Left renal cortex interstitium (tissue), 4 donors: ENCODE measurements at places on chromosomes 7 and 10. TPM values are rescaled to one million over a fixed set of nuclear protein-coding genes. Genes with fewer than 3 reads are reported as not detected.

DNA sequence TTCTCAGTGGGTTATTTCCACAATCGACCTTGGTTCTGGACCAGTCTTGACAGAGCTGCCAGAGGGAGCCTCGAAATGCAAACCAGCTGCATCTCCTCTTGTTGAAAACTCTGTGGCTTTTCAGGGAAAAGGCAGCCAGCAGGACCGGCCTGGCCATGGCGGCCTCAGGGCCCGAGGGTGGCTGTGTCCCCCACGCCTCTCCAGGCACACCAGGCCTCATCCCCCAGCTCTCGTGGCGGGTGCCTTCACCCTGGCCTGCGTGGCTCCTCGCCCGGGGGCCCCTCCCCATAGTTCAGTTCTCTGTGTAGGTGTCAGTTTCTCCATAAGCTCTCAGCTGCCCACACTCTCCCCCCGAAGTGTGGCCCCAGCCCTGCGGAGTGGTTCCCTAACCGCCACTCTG lies 63.5 kb downstream of the MGMT start:
- no peak for DNase-seq

DNA sequence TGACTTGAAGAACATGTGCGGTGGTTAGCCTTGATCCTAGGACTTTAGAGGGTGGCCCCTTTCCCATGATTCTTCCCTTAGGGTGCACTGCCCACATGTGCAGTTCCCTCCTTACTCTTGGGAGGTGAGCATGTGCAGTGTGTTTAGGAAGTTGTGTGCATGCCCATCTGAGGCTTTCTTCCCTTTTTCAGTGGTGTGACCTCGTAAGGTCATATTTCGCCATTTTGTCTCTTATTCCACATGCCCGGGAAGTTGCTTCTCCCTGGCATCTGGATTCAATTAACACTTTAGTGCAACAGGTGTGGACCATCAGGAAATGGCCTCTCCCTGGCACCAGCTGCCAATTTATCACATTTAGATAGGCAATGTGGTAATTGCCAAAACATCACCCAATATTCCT lies 380.6 kb upstream of the VSTM2A start:
- no peak for DNase-seq

DNA sequence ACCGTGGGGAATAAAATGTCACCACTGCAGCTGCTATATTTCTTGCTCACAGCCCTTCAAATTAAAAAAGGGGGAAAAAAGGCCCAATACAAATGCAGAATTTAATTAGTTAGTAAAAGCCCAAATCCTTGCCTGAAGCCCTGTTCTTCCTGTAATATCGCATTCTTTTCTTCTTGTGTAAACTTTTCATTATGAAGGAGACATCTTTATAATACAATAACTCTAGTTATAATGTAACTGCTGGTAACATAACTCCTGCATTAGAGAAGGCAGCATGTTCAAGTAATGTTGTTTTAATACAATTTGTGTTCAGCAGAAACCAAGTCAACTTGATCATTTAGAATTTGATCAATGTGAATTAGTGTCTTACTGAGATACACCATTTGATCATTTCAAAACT lies 250.9 kb downstream of the CHCHD3 start:
- DNase-seq = no peak

DNA sequence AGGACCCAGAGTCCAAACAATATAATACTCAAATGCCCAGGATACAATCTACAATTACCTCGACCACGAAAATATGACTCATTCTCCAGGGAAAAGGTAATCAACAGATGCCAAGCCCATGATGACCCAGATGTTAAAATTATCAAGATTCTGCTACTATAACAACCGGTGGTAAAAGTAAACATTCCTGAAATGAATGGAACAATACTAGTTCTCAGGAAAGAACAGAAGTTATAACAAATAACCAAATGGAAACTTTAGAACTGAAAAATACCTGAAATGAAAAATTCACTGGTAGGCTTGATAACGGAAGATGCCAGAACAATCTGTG lies 34.1 kb upstream of the GUSB start:
- no peak for DNase-seq

DNA sequence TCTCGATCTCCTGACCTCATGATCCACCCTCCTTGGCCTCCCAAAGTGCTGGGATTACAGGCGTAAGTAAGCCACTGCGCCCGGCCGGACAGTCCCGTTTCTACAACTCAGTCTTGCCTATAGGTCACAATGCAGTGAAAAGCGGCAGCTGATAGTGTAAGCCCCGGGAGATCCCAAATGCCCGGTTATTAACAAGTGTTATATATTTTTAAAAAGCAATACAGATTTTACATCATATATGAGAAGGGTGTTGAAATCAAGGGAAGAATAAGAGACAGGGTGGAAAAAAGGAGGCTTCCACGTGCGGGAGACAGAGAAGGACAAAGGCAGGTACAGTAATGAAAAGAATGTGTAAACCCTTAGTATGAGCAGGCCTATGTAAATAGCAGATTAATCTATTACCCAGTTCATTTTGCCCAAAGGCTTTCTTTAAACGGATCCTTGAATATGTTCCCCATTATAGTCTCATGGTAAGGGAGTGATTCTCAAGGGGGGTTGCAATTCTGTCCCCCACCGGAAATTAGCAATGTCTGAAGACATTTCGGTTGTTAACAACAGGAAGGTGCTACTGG lies 170.8 kb downstream of the PDE1C start:
- DNase-seq = no peak

GRCh38 chr7:127091620-127092019 lies 161.1 kb downstream of the GRM8 start:
- no peak for DNase-seq

DNA sequence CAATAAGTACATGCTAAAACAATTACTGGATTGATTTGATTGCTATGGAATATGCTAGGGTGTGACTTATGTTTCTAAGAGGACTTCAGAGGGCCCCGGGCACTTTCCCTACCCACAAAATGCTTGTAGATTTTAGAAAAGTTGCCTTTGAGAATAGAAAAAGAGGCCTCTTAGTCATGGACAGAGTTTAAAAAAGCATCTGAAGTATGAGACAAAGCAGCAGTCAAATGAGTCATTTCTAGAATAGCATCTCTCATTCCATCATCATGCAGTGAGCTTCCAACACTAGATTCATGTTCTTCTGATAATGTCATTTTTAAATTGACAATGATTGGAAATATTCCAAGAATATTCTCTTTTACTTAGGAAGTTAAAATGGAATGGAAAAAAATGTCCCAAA lies 675.1 kb upstream of the PCDH15 start:
- DNase-seq = no peak

GRCh38 chr10:44574596-44575480 lies 189.9 kb upstream of the CXCL12 start:
- DNase-seq = no peak

GRCh38 chr7:28684650-28685241 lies 272.4 kb downstream of the CREB5 start:
- DNase-seq = no peak

DNA sequence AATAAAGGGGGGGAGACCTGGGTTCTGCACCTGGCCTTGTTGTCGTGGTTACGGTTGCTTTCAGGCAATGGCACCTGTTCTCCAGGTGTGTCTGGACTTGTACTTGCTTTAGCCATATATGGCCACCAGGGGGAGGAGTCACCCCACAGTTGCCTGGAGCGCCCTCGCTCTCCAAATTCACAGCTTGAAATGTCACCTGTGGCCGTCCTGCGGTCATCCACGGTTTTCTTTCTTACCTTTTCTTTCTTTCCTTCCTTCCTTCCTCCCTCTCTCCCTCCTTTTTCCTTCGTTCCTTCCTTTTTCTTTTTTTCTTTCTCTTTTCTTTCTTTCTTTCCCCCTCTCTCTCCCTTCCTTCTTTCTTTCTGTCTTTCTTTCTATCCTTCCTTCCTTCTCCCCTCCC lies 157.2 kb upstream of the ZNF92 start:
- DNase-seq = peak; percentile 28

- no peak for DNase-seq
Observed at GRCh38 chr7:91055219-91055618, 209.0 kb upstream of the FZD1 start.

DNA sequence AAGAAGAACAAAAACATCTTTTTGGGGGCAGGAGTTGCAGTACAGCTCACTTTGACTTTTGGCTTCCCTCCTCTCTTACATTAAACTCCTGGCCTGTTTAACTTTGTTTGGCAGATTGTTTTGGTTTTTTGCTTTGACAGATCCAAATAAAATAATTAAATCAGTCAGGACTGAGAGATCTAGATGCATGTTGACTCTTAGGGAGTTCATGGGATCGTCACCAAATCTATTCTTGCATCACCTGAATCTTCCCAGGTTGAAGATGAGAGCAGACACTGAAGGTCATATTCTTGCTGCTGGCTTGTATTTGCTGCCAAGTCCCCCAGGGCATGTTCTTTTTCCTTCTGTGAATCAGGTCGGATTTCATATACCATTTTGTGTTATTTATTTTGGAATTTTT lies 759.4 kb downstream of the CNTNAP2 start:
- DNase-seq = no peak

DNA sequence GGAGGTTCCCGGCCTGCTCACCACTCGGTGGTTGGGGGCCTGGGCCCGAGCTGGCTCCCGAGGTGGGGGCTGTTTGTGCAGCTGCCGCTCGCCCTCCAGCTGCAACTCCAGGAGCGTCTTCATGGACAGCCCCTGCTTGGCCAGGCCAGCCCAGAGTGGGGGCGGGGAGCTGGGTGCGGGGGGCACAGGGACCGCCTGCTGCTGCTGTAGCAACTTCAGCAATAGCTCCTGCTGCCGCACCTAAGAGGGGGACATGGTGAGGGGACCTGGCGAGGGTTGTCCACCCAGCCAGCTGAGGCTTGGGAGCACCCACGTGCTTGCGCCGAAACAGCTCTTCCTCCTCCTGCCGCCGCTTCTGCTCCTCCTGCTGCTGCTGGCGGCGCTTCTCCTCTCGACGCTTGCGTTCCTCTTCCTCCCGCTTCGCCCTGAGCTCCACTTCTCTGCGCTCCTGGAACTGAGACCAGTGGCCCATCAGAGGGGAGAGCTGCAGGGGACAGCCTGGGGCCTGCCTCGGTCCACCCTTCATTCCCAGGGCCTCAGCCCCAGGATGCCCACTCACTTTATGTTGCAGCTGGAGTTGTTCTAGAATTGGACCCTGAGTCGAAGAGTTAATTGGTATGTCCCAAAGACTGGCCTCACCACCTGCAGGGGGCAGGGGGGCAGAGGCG lies 9.6 kb downstream of the GNB2 start:
- DNase-seq = no peak

DNA sequence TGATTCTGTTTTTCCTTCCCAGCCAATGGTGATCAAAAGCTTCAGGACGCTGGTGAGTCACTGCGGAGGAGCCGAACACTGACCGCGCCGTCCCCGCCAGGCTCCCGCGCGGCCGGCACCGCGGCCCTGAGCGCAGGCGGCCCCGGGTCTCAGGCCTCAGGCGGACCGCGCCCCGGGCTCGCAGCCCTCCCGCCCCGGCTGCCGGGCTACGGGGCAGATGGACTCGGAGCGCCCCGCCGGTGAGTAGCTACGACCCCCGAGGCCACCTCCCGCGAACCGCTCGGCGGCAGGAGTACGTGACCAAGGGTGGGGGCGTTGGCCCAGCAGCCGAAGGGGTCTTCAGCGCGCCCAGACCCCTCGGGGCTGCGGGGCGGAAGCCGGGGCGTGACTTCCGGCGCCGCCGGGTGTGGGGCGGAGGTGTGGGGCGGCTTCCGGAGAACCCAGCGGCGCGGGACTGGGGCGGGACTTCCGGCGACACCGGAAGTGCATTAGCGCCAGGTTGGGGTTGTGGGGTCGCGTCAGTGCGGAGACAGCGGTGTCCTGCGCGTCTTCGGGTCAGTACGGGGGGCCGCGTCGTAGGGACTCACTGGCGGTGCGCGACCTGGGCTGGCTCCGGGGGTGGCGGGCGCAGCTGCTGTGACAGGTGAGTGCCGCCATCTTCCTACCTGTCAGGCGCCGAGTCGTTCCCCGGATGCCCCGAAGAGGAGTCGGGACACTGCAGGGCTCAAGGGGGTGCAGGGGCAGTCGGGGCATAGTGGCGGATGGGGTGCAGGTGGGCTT lies at the start of gene WDR37:
WDR37 (plus strand) TSS at position 60 of the 780 bp plus-strand sequence. CDS start 15,771 bp downstream, outside the sequence.
- peak; percentile 71 for DNase-seq

DNA sequence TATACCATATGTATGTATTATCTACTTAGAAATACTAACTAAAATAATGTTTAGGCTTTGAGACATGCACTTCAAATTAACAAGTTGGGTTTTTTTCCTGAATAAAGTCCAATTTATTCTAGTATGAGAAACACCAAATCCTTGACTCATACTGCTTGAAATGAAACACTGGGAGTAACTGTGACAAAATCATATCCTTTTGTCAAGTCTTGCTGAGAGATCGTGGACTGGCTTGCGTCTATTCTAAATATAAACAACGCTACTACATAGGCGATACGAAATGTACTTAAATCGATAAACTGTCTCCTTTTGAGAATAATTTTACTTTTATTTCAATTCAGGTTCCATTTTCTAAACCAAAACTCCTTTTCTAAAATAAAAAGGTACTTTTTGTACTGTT lies 16.3 kb downstream of the SMURF1 start:
- DNase-seq = no peak

- DNase-seq = no peak
Observed at GRCh38 chr7:101625031-101625791, 3.9 kb downstream of the MYL10 start.

Gene KLF14
- polyA plus RNA-seq = 0.51 TPM

Gene MPP7
- polyA plus RNA-seq = 7.9 TPM

Gene CRHR2
- not detected for polyA plus RNA-seq

Gene KNDC1
- polyA plus RNA-seq = 11.2 TPM

Gene PNLIPRP1
- polyA plus RNA-seq = not detected

Gene CCT6A
- polyA plus RNA-seq = 201 TPM

Gene ASIC3
- 0.83 TPM for polyA plus RNA-seq

Gene FGFR2
- 106 TPM for polyA plus RNA-seq

Gene NKX1-2
- polyA plus RNA-seq = 0.03 TPM

Gene MSMB
- polyA plus RNA-seq = not detected
